CD4-positive, alpha-beta T cell treated with Interleukin-2 at 100 ng/mL for 4 hours (primary cell): ENCODE measurements at places on chromosomes 6 and 20.
A peak's percentile ranks its signal among the peaks of the same experiment; 100 is the strongest.

DNA sequence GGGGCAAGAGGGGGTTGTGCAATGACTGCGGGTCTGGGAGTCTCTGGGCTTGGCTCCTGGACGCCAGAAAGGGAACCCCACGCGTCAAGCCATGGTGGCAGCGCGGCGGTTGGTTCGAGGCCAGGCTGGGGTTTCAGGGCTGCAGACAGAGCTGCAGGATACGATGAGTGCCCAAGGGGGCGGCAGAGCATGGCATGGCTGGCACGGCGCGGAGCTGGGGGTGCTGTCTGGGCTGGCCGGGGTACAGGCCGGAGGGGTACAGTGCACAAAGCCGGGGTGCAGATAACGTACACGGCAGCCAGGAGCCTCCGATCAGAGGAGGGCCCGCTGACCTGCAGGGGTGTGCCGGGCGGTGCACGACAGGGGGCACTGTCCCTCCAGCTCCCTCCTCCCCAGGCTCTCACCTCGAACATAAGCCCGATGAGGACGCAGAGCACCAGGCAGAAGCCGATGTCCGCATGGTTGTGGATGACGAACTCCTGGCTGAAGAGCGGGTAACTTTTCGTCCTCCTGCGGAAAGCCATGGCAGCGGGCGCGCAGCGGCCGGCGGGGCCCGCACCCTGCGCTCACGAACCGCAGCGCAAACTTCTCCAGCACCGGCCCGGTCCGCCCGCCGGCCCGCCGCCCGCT, 353 bp downstream of the TRAM2 start:
- DNase-seq: peak; percentile 67

- no peak for DNase-seq
Observed at GRCh38 chr6:150169609-150170008, 26.8 kb downstream of the PPP1R14C start.

DNA sequence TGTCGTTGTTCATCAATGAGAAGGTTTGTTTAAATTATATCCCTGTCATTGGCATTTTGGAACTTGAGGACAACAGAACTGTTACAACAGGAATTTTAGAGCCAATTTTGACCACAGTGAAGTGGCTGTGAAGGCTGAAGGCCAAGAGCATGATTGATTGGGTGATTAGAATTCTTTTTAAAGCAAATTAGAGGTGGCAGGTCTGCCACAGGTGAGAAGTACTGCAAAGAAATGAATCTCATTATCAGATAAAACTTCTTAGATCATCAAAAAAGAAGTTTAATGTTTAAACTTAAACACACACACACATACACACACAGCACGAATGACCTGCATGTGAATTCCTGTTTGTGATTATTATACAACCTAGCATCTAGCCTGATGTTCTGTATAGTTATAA, 32.4 kb downstream of the FARS2 start:
- no peak for DNase-seq

DNA sequence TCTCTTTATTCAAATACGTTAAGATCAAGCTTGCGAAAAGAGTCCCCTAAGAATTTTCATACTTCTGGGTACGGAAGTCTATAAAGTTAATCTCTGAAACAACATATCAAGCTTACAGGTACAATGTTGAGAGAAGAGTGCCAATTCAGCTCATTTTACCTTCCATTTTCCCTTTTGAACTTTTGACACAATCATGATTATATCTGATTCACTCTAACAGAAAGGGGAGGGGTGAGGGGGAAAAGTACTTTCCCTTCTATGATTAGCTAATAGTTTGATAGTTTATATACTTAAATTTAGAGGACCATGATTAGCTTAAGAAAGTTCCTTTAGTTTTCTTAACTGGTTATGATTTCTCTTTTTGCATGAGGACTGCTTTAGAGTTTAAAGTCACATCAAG, 33.5 kb downstream of the SNX3 start:
- DNase-seq: no peak

DNA sequence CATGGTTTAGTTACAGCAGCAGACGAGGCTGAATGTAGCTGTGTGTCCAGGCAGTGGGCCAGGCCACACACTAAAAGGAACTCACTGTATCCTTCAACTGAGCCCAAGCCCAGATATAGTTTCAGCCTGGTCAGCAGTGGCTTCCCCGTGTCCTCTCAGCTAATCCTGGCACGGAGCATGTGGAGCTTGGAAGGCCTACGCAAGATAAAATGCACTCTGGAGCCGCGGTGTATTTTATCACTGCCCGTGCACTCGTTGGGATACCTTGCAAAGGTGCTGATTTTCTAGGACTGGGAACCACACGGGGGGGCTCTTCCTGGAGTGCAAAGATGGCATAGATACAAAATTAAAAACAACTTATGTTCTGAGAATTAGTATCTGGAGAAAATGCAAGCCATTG, 48.4 kb upstream of the IYD start:
- no peak for DNase-seq

GRCh38 chr6:114342826-114343781, at the start of gene HS3ST5:
TSS of gene HS3ST5 (minus strand) at chr6:114343023. CDS start at chr6:114062845, 280,178 bp downstream.
- no peak for DNase-seq

DNA sequence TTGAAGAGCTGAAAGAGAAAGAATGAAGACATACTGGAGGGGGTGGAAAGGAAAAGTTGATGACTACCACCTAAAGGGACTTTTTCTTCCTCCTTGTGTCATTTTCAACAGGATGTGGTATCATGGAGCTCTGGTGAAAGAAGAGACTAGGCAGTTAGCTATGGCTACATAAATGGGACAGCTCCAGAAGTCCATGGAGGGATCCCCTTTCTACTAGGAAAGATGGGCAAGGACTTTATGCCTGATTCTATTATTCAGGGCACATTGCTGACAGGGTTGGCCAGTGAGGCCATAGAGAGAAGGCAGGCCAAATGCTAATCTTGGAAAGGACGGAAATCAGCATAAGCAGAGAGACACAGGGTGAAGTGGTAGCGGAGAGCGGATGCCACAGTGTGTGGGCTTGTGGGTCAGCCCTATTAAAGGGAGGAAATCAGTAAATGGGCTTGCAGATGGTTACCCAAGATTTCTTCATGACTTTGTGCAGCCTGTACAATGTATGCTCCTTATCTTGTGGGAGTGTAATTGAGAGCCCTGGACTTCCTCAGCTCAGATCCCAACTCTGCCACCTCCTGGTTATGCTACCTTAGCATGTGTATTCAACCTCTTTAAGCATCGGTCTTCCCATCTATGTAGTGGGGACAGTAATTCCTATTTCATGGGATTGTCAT, 77.4 kb upstream of the TMEM170B start:
- DNase-seq: peak; percentile 6
